ENCODE measurements at places on chromosomes 1 and 21.

- no peak for DNase-seq
These were observed 5.2 kb downstream of the EGLN1 start for GRCh38 chr1:231416901-231417300.

DNA sequence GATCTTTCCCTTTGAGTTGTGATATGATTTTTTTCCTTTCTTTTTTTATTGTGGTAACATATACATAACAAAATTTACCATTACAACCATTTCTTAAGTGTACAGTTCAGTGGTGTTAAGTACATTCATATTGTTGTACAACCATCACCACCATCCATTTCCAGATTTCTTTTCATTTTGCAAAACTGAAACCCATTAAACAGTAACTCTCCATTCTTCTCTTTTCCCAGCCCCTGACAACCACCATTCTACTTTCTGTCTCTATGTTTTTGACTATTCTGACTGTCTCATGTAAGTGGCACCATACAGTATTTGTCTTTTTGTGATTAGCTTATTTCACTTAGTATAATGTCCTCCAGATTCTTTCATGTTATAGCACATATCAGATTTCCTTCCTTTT, 30.3 kb downstream of the CEP350 start:
- no peak for DNase-seq

DNA sequence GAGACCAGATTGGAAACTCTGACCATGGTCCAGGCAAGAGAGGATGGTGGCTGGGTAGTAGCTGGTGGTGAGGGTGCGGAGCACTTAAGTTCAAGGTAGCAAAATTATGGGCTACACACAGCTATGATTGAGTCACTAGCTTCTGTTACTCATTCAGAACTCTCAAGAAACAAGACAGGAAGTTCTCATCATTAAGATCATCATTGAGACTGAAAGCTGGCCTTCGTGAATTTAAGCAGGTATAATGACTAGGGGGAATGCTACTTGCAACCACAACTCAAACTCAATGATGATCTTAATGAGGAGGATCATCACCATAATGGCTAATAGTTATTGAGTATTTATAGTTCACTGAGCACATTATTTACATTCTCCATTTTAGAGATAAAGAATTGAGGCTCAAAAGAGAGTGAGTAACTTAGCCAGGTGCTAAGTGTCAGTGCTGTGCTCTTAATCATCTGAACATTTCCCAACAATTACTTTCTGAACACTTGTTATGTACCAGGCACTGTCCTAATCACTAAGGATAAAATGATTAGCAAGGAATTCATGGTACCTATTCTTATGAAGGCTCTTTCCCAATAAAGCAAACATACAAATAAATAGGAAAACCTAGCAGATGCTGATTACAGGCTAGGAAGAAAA, 286.3 kb upstream of the C1orf105 start:
- no peak for DNase-seq

- DNase-seq, result no peak
These were observed 256.4 kb downstream of the PRDM2 start for GRCh38 chr1:13956393-13956792.

DNA sequence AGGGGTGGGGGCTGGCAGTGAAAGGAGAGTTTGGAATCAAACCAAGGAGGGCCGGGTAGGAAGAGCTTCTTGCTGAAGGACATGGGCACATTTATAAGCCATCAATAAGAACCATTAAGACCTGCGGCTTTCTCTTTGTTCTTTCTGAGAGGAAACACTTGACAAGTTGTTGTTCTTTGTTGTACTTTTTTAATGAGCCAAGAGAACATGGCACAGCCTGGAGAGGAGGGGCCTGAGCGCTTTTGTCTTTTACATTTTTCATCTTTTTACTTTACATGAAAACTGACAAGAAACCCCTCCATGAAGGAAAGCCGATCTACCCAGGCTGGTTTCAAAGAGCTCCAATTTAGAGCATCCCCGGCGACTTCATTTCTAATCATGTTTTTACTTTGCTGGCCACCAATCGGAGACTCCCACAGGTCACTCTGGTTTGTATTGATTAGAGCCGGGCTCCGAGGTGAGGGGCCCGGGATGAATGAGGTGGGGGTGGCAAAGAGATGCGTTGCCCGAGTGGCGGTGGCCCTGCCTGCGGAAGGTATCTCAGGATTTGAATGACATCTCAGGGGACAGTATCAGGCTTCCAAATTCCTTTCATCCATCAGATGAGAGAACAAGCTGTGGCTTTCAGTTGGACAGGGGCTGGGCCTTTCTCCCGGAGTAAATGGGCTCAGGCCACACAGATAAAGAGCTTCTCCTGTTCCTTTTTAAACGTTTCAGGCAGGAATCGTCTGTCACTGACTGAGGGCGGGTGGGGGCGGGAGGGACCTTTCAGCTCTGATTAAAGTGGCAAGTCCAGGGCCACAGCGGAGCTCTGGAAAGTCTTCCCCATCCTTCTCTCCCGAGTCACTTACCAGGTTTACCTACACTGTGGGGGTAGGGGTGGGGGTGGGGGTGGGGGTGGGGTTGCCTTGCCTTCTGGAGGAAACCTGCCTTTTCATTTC, 138.8 kb upstream of the ARHGEF16 start:
- DNase-seq, result no peak

GRCh38 chr1:198259333-198260074, 102.7 kb downstream of the NEK7 start:
- no peak for DNase-seq

- DNase-seq, result no peak
These were observed 167.6 kb downstream of the RHOU start for GRCh38 chr1:228902781-228903433.

DNA sequence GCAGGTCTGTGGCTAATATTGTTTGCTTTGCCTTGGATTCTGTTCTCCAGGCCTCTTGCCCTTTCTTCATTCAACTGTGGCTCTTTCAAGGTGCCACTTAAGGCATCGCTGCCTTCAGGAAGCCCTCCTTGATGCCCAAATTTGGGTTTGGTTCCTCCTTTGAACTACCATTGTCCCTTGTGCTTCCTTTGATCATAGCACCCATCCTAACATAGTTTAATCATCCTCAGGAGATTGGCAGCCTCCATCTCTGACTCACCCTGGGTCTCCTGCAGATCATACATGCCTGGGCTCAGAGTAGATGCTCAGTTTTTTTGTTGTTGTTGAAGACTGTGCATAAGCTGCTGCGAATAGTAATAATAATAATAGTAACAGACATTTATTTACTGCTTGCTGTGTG, 54.4 kb upstream of the ACOT11 start:
- DNase-seq, result no peak

GRCh38 chr1:59878370-59878769, 48.2 kb downstream of the CYP2J2 start:
- DNase-seq, result no peak

DNA sequence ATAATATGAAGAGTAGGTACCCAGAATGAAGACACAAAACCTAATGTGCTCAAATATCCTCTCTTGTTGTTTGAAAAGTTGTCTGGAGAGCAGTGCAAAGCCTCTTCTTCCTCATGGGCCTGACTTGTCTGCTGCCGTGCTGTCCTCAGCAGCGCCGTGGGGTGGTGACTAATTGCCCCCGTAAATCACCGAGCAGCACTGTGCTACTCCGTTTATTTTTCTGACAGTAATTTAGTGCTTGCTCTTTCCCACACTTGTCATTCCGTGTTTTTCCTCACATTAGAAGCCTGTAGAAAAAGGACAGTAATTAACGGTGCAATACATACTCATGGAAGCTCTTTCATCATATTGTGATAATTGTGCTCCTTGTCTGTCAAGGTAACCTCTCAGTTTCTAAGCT, 114.8 kb upstream of the BARHL2 start:
- DNase-seq, result no peak

DNA sequence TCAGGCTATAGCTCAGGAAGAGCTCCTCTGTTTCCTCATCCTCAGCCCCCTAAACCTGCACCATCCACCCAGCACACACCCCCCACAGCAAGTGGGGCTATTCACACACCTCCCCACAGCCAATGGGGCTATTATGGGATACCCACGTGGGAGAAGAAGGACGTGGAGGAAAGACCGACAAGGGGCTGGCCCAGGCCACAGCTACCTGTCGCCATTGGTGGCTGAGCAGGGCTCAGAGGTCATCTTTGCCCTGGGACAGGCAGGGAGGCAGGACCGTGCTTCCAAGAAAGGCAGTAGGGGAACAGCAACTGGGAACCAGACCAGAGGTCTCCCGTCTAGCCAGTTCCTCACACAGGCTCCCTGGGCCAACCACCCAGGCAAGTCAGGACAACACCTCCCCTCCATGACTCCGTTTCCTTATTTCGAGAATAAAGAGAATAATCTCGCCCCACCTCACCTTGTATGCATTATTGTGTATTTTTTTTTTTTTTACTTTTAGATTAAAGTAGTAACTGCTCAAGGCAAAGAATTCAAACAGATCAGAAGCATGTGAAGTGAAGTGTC, 92.3 kb upstream of the TARDBP start:
- DNase-seq, result no peak

DNA sequence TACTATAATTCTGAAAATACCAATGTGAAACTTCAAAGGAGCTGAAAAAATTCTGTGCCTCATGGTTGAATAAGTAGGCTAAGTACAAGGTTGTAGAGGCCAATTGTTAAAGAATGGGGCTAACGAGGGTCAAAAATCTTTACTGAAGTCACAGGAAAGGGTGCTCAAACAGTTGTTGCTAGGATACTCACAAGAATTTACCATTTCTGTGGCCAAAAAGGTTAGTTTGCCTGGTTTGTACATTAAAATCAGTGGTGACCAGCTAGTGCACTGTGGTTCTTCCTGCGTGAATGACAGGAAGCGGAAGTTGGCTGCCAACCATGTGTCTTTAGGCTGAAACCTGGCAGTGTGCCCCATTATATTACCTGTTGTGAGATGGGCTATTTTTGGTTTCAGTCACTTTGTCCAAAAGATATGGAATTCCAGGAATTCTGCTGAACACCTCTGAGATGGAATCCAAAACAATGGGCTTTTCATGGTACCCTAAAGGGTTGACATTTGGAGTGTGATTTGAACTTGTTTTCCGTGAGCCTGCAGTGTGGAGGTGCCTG, 13.5 kb downstream of the MAP3K21 start:
- DNase-seq, result no peak

- DNase-seq, result no peak
These were observed 12.2 kb downstream of the TXNIP start for GRCh38 chr1:145983960-145984830.

GRCh38 chr21:32143241-32143939, 135.5 kb downstream of the MIS18A start:
- DNase-seq, result no peak

DNA sequence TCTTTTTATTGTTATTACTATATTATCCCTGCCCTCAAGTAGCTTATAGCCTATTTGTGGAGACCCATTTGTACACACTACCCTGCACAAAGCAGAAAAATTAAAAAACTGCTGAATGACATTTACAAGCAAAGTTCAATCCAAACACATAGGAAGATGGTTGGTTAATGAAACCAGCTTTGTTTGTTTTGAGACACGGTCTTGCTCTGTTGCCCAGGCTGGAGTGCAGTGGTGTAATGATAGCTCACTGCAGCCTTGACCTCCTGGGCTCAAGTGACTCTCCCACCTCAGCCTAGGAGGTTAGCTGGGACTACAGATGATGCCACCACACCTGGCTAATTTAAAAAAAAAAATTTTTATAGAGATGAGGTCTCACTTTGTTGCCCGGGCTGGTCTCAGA, 31.6 kb downstream of the TGFB2 start:
- no peak for DNase-seq

DNA sequence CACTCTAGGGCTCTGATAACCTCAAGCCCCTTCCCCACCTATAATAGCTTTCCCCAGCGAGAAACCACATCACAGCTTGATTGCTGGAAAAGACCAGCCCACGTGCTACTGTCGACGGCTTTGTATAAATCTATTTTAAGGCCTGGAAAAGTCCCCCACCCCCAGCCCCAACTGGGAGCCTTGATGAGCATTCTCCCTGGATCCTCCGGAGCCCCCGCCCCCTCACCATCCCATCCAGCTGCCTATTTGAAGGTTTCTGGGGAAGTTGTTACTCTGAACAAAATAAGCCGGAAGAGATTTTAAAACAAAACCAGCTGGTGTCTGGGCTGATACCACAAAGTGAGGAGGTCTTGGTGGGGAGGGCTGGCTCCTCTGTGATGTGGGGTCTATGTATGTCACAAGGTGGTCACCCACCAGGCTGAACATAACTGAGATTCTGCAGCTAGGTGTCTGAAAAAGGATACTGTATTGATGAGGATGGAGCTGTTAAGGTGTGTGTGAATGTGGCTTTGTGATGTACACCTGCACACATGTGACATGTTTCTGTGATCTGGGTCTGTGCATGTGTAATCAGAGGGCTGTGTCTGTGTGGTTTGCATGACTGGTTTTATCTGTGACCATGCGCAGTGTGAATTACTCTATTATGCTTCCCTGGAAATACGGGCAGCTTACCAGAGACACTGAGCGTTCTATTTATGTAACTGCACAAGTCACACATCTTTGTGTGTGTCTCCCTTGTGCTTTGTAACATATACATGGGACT, 25.0 kb downstream of the RIMS3 start:
- no peak for DNase-seq

GRCh38 chr1:203153989-203154821, 21.4 kb downstream of the MYBPH start:
- no peak for DNase-seq

- DNase-seq, result no peak
These were observed 66.3 kb upstream of the PPP2R5A start for GRCh38 chr1:212218911-212219310.

GRCh38 chr1:96538883-96539282, 182.7 kb upstream of the PTBP2 start:
- no peak for DNase-seq

DNA sequence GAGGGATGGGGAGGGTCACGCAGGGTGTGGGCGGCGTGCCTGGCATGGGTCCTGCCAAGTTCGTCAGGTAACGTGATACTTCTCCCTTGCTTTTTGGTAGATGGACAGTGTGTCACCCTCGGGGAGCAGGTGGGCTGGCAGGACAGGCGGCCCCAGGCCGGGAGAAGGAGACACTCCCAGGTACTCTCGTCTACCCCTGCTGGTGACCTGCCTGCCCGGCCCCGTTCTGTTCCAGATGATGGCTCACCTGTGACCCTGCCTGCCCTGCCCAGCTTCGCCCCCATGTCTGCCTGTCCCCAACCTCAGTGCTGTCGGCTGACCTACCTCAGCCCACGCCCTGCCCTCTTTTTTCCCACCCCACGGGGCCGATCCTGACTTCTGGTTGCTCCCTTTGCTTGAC, 144.7 kb downstream of the PCBP3 start:
- no peak for DNase-seq

DNA sequence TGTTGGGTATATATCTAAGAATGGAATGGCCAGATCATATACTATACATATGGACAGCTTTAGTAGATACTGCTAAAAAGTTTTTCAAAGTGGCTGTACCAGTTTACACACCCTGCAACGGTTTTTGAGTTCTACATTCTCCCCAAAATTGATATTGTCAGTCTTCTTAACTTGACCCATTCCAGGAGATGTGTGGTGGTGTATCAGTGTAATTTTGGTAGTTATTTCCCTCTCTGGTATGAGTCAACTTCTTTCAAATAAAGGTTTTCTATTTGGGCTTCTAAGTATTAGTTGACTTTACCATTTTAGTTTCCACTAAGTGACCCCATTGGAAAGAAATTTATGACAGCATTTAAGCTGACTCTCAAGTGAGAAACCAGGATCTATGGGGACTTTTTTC, 29.2 kb downstream of the INKA2 start:
- no peak for DNase-seq

- no peak for DNase-seq
These were observed 40.3 kb upstream of the TRIM45 start for GRCh38 chr1:117161887-117162286.

All from stimulated activated CD8-positive, alpha-beta memory T cell treated with anti-CD3 and anti-CD28 coated beads, Interleukin-2, amount 100 ng/mL, for 1 hour (primary cell).